ENCODE measurements at places on chromosomes 6 and 20. TPM values are rescaled to one million over a fixed set of nuclear protein-coding genes. Genes with fewer than 3 reads are reported as not detected.

The ASIP gene
- not detected for total RNA-seq

The SCRT2 gene
- total RNA-seq, result 1.6 TPM

The SGK1 gene
- total RNA-seq, result 54.6 TPM

The SLC17A1 gene
- total RNA-seq, result not detected

The SPATS1 gene
- total RNA-seq, result 0.41 TPM

The MRPL18 gene
- 60.7 TPM for total RNA-seq

The CCHCR1 gene
- total RNA-seq, result 5.7 TPM

The SFTA2 gene
- total RNA-seq, result not detected

The DLL1 gene
- total RNA-seq, result 9.0 TPM

The KHDC1L gene
- 1.2 TPM for total RNA-seq

The OLIG3 gene
- total RNA-seq, result not detected

The EEF1A2 gene
- 179 TPM for total RNA-seq

The LCA5 gene
- 14.3 TPM for total RNA-seq

The HDGFL1 gene
- under 0.01 TPM for total RNA-seq

The TUBB2B gene
- total RNA-seq, result 5,262 TPM

The DLK2 gene
- 8.6 TPM for total RNA-seq

The CAP2 gene
- total RNA-seq, result 39.9 TPM

The LMBRD1 gene
- total RNA-seq, result 80.3 TPM

The GPX5 gene
- total RNA-seq, result not detected

The RAD21L1 gene
- under 0.01 TPM for total RNA-seq

The SAMD5 gene
- total RNA-seq, result 11.8 TPM

The BCAS4 gene
- total RNA-seq, result 11.4 TPM

The HSD17B8 gene
- 3.3 TPM for total RNA-seq

The NHLRC1 gene
- 2.9 TPM for total RNA-seq

The WFDC12 gene
- total RNA-seq, result not detected

The UTRN gene
- 33.8 TPM for total RNA-seq

The DNAH8 gene
- total RNA-seq, result under 0.01 TPM

The IL17A gene
- total RNA-seq, result not detected

The GABRR2 gene
- total RNA-seq, result under 0.01 TPM

The CST2 gene
- total RNA-seq, result not detected

The RIPOR3 gene
- 0.41 TPM for total RNA-seq

The MEP1A gene
- not detected for total RNA-seq

The TEAD3 gene
- total RNA-seq, result 0.41 TPM

The MICB gene
- 0.41 TPM for total RNA-seq

The BTNL2 gene
- total RNA-seq, result not detected

The HCK gene
- 2.9 TPM for total RNA-seq

The GDAP1L1 gene
- total RNA-seq, result 131 TPM

The SERPINB1 gene
- total RNA-seq, result 3.3 TPM

The MARCKS gene
- 498 TPM for total RNA-seq

The ZNF831 gene
- total RNA-seq, result under 0.01 TPM

The SPATA25 gene
- total RNA-seq, result 2.0 TPM

The PACRG gene
- 7.3 TPM for total RNA-seq

The TMEM63B gene
- 35.5 TPM for total RNA-seq

The MDC1 gene
- 4.1 TPM for total RNA-seq

The C6orf58 gene
- 1.6 TPM for total RNA-seq

The MYL9 gene
- total RNA-seq, result 0.41 TPM

The CLVS2 gene
- 34.2 TPM for total RNA-seq

The WFDC5 gene
- not detected for total RNA-seq

The DPPA5 gene
- total RNA-seq, result not detected

The ACOT8 gene
- total RNA-seq, result 32.6 TPM

The FOXQ1 gene
- total RNA-seq, result 1.2 TPM

The DEFB113 gene
- not detected for total RNA-seq

The SAMD10 gene
- total RNA-seq, result 5.7 TPM

The CTAGE9 gene
- total RNA-seq, result not detected

The TMEM244 gene
- 1.2 TPM for total RNA-seq

The PGC gene
- under 0.01 TPM for total RNA-seq

All from frontal cortex (tissue), 4 donors.